Suprapubic skin (tissue), 4 donors: ENCODE measurements at places on chromosomes 5 and 9.

DNA sequence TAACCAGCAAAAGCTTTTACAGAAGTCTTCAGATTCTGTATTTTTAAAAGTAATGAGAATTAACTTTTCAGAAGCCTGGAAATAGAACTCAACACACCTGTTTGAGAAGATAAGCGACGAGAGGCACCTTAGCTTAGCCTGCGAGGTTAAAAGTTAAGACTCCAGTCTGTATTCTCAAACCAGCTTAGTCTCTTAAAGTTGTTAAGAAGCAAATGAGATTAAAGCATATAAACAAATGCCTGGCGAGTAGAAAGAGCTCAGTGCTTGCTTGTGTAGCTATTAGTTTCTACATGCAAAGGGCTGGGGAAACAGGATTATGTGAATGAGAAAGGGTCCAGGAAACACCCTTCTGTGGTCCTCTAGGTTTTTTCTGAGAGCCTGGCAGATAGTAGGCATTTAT lies 51.7 kb downstream of the MTAP start:
- DNase-seq: no peak

- no peak for DNase-seq
Measured at GRCh38 chr9:72013292-72013760, 47.1 kb downstream of the C9orf57 start.

DNA sequence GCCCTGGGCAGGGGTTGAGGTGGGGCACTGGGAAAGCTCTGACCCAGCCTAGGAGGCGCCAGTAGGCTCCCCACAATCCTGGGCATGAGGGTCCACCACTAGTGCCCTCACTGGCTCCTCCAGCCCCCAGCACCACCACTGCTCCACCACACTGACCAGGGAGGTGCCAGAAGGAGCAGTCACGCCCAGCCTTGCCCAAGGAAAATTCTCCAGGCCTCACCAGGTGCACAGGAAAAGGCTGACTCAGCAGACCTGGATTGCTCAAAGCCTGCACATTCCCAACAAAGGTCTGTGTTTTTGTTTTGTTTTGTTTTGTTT lies 62.9 kb downstream of the ZNF354C start:
- peak; percentile 46 for DNase-seq

DNA sequence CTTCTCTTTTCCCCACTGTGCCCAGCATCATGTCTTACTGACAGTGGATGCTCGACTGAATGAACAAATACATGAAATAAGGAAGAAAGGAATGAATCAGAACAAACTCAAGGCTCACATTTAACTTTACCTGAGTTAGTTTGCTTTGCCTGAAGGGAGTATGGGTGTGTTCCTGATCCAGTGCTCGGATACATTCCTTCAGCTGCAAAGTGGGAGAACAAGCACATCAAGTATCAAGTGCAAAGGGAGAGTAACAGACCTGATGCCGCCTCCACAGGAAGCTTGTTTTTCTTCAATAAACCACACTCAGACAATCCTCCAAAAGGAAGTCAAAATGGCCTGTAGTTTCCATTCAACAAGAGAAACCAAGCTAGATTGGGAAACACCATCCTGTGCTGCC lies 66.1 kb downstream of the KIF24 start:
- DNase-seq: no peak

GRCh38 chr9:18800579-18800978 lies 232.4 kb downstream of the SAXO1 start:
- DNase-seq: no peak

GRCh38 chr9:129865668-129866320 lies 30.5 kb downstream of the USP20 start:
- no peak for DNase-seq

- DNase-seq: peak; percentile 81
Measured at GRCh38 chr5:116576053-116576713, 1.6 kb upstream of the SEMA6A start.

GRCh38 chr9:112551641-112552040 lies 65.0 kb downstream of the KIAA1958 start:
- DNase-seq: no peak

DNA sequence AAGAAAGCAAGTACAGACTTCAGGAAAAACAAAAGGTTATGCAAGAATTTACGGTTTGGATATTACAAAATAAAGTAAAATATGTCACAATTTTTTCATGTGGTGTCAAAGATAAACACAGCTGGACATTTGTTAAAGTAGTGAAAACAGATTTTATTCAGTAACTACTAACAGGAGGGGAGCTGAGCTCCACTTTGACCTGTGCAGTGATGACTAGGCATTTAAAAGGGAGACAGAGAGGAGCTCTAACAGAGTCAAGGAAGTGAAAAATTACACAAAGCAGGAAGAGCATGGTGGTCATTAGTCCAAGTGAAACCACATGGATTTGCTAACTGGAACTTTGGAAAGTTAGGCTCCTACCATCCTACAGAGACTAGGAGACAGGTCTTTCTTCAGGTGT lies 263.6 kb upstream of the PCSK5 start:
- DNase-seq: no peak

DNA sequence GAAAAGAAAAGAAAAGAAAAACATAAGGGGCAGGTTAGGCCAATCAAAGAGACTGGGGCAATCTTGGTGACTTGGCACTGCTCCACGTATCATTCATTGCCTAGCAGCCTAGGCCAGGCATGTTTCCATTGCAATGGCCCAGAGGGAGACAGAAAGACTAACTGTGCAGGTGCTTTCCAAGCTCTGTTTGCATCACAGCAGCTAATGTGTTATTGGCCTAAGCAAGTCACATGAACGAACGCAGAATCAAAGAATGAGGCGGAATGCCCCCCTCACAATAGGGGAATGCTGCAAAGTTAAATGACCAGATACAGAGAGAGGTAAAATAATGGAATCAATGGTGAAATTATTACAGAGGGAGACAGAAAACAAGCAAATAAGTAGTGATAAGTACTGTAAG lies 11.1 kb upstream of the VPS13A start:
- DNase-seq: no peak

GRCh38 chr9:123000371-123001068 lies 32.9 kb upstream of the GPR21 start:
- DNase-seq: no peak

GRCh38 chr9:114805670-114806525 lies at the start of gene TNFSF15:
TNFSF15 (minus strand) TSS chr9:114806039; CDS start chr9:114806012, 27 bp downstream.
- no peak for DNase-seq

DNA sequence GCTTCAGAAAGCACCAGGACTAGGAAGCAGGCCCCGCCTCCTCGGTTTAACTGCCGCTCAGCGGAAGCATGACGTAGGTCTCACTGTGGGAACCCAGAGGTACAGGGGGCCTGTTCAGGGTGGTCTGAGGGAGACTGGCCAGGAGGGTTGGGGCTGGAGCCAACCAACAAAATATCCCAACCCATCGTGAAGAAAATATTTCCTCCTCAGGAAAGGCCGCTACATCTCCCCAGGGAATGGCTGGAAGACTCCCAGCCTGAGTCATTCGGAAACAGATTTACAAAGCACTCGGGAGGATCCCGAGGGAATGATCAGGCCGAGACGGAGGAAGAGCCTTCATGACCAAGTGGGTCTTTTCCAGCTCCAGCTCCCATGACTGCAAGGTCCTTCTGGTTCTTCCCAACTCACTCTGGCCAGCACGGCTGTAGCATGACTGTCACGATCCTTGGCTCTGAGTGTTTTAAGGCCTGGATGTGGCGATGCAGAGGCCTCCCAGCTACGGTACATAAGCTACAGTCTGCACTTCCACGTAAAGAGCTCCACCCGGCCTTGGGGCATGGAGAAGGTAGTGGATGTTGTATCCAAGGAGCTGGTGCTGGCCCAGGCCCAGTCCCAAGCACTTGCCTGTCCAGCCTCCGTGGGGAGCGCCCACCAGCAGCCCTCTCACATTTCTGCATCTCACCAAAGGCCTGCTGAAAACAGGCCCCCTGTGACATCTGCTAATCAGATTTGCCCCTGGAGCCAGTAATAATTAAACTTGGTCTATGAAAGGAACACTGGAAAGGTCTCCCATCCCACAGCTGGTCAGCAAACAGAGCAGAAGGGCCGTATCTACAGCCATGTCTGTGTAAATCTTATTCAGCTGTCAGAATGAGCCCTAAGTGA lies 100.6 kb downstream of the LHFPL2 start:
- DNase-seq: peak; percentile 93

GRCh38 chr5:112183874-112184273 lies 235.2 kb downstream of the EPB41L4A start:
- DNase-seq: no peak

DNA sequence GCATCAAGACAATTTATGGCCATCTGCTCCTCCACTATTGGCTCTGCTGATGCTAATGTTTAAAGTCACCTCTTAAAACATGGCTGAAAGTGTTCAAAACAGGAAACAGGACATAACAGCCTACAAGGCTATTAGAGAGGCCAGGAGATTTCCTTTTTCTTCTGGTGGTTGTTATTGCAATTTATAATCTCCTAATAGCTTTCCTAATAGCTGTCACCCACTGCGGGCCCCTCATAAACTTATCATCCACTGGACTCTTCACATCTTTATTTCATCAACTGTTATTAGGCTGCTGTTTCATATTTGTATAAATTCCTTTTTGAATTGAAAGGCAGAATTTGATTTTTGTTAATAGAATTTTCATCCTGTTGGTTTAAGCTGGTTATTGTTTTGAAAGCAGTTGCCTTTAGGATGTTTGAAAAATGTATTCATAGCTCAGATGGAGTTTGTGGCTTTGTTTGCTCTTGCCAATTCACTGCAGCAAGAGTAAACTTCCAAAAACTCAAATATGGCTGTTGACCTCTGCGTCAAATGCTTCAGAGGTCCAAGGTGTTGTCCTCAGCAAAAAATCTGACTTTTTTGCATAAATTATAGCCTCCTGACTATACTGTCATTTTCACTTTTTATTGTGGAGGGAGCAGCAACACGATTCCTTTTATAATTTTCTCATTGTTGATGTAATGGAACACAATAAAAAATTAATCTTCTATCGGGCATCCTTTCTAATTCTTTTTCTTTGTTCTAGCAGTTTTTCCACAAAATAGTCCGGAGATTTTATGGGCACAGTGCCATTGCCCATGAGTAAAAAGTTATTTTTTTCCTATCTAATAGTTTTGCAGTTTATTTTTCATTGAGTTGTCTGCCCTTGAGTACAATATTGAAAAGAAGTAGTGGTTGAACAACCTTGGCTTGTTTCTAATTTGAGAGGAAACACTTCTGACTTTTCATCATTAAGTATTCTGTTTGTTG lies 69.3 kb downstream of the MAT2B start:
- DNase-seq: no peak

- DNase-seq: peak; percentile 86
Measured at GRCh38 chr5:132238169-132238744, 10.6 kb upstream of the P4HA2 start.

GRCh38 chr5:146867996-146868708 lies 10.4 kb downstream of the PPP2R2B start:
- no peak for DNase-seq

DNA sequence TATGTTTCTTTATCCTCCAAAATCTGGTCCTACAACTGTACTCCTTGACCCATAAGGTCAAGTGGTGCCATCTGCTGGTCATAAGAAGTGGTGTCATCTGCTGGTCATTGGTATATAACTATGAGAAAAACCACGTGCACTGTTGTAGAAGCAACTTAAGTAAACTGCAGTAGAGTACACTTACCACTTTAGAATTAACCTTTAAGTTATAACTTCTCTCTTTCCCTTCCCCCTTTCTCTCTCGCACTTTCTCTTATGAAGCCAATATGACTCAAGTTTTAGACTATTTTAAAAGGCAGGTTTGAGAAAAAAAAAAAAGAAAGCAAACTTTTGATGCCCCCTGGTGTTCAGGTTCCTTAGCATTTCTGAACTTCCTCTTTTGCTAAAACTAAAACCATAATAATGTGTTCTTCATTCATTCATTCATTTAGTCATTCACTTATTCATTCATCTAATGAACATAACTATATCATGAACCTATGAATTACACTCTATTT lies 12.8 kb upstream of the MTAP start:
- DNase-seq: no peak
